ENCODE measurements at places on chromosomes 2 and 18.
A peak's percentile ranks its signal among the peaks of the same experiment; 100 is the strongest.

DNA sequence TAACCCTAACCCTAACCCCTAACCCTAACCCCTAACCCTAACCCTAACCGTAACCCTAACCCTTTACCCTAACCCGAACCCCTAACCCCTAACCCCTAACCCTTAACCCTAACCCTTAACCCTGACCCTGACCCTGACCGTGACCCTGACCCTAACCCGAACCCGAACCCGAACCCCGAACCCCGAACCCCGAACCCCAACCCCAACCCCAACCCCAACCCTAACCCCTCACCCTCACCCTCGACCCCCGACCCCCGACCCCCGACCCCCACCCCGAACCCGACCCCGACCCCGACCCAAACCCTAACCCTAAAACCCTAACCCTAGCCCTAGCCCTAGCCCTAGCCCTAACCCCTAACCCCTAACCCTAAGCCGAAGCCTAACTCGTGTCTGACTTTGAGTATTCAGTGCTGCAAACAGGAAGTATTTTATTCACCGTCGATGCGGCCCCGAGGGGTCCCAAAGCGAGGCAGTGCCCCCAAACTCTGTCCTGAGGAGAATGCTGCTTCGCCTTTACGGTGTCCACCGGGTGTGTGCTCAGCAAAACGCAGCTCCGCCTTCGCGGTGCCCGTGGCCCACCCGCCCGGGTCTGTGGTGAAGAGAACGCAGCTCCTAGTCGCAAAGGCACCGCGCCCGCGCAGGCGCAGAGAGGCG, 36.0 kb downstream of the FAM110C start:
- no peak for DNase-seq

DNA sequence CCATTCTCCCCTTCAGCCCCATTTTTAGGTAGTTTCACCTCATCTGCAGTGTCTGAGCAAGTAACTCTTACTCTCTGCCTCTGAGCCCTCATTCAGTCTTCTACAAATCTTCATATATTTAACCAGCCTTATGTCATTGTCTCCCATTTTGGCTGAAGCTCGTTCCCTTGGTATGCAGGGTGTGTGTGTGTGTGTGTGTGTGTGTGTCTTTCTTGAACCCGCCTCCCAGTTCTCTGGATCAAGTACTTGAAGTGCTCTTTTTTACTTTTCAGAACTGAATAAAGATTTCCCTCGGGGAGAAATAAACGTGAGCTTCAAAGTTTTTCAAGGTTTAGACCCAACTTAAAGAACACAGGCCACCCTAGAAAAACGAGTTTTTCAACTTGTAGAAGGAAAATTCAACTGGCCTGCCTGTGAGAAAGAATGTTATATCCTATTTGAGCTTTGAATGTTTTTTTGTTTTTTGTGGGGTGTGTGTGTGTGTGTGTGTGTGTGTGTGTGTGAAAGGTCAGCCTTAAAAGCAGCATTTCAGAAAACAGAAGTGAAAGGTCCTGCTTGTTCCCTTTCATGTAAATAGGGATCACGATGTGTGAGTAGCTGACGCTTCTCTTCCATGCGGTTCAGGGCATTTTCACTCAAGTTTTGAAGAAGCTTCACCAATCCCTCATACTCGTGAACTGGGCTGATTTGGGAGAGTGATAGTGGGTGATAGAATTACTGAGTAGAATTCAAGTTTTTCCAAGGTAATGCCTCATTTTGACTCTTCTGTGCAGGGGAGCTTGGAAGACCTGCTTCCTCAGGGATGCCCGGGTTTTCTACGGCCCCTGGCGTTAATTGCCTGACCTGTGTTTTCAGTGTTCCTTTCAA, 50.6 kb upstream of the EML6 start:
- no peak for DNase-seq

DNA sequence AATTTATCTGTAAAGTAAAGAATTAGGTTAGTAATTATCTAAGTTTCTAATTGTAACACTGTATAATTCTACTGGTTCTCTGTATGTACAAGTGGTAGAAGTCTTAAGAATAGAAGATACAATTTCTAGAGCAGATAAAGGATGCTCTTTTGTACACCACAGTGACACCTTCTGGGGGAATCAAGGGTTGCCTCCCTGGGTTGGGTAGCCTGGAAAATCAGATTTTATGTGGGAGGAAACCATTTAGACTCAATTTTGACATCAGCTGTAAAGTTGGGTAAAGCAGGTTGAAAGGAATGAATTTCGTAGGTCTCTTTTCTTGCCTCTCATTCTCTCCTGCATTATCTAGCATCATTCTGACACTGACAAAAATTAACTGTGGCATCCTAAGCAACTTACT, 354.8 kb downstream of the DCC start:
- DNase-seq: no peak

GRCh38 chr2:209471037-209471436, 47.2 kb downstream of the MAP2 start:
- peak; percentile 52 for DNase-seq

DNA sequence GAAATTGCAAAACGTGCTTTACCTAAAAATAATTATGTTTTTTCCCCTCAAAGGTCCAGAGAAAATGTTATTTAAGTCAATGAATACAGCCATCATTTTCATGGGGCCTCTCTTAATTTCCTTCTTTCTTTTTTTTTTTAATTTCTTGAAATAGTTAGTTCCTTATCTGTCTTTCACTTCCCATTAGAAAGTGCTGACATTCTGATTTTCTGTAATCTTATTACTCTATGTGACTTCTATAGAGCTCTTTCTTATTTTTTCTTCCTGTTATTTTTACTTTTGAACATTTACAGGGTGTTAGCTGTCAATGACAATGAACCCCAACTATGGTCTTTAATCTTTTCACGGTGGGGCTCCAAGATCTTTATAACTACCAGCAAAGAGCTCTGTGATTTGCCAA, 30.0 kb downstream of the CTLA4 start:
- DNase-seq: no peak

DNA sequence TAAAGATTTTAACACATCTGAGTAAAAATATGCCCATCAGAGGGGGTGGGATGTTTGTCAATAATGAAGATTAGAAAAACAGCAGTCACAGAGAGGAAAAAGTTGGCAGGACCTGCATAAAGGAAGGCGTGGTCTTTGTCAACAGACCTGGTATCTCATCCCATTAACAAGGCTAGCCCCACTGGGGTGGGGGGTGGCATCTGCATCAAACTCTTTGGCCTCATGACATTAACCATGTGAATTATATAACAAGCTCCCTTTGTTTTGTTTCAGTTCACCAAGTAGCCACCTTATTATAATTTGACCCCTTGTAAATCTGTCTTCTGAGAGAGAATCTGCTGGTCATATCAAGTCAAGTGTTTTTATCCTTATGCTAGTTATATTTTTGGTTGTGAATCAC, 28.8 kb downstream of the NEMP2 start:
- no peak for DNase-seq

All from M059J (cell line).